ENCODE measurements at places on chromosomes 5 and 9.

- H3K27me3 ChIP-seq: peaks cover 47% of the 10 kb centered on the region
- DNase-seq: no peak
- no peak overlapping the region for H3K27ac ChIP-seq
- H3K4me3 ChIP-seq: no peak overlapping the region
- H3K4me1 ChIP-seq: no peaks in the 10 kb centered on the region
Measured at GRCh38 chr9:132742821-132743311, 72.6 kb downstream of the GTF3C4 start.

DNA sequence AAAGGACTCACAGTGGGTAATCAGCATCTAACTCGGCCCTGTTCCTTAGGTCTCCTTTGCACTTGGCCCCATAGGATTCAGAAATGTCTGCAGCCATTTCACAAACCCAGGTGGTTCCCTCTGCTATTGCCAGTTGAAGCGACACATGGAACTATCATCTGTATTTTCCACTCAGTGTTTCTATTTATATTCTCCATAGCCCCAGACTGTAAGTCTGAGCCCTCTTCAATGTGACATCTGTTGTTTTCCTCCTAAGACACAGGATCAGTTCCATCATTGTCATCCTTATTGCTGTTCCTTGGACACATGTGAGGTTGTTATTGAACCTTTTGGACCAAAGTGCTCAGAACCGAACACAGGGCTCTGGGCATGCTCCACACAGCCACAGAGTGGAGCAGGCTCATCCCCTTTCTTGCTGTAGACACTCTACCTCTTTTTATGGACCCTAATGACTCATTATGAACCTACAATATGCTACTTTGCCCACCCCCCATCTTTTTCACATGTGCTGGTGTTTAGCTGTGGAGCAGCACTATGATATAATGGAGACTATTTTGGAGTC, 36.4 kb downstream of the GARNL3 start:
- H3K4me1 ChIP-seq: no peaks in the 10 kb centered on the region
- DNase-seq: no peak
- no peak overlapping the region for H3K27ac ChIP-seq
- H3K27me3 ChIP-seq: peaks cover 4% of the 10 kb centered on the region
- H3K4me3 ChIP-seq: no peak overlapping the region

GRCh38 chr9:35035851-35036701, 36.3 kb downstream of the VCP start:
- H3K27me3 ChIP-seq: no peaks in the 10 kb centered on the region
- DNase-seq: peak; percentile 50
- peaks cover 11% of the 10 kb centered on the region for H3K4me1 ChIP-seq

DNA sequence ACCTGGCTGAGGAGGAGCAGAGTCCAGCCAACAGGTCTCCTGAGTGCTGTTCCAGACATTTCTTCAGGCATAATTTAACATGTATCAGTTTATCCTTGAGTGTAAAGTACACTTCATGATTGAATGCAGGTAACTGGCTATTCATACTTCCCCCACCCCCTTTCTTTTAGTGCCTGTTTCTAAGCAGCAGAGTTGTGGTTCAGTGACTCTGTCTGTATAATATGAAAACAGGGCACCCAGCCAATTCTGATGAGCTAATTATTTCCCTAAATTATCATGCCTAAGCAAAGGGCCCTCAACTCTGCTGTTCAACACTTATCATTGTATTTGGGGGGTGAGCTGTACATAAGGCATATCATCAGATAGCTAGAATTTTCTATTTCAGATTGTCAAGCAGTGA, 51.9 kb upstream of the ZSWIM6 start:
- H3K4me3 ChIP-seq: no peak overlapping the region
- H3K27ac ChIP-seq: no peak overlapping the region
- H3K27me3 ChIP-seq: no peaks in the 10 kb centered on the region
- no peak for DNase-seq
- H3K4me1 ChIP-seq: peaks cover 34% of the 10 kb centered on the region
- H3K36me3 ChIP-seq: no peaks in the 10 kb centered on the region

DNA sequence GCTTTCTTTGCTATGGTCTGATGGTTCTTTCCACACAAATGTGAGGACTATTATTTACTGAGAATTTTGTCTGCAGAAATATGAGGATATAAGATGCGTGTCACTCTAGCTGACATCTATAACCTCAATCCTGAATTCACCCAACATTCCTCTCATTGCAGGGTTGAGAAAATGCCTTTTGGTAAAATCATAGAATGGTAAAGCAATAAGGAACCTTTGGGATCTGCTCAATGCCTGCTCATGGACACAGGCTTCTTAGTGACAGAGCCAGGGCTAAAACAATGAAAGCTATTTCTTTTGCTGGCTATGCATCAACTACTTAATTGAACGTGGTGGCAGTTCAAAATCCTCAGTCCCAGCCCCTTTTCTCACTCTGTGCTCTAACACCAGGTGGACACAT, 199.6 kb downstream of the GAS1 start:
- H3K4me3 ChIP-seq: no peak overlapping the region
- H3K36me3 ChIP-seq: no peaks in the 10 kb centered on the region
- peaks cover 3% of the 10 kb centered on the region for H3K27me3 ChIP-seq
- no peaks in the 10 kb centered on the region for H3K4me1 ChIP-seq

- H3K4me3 ChIP-seq: no peak overlapping the region
- H3K27me3 ChIP-seq: no peaks in the 10 kb centered on the region
- no peak overlapping the region for H3K27ac ChIP-seq
Measured at GRCh38 chr5:19928562-19929421, 59.2 kb downstream of the CDH18 start.

DNA sequence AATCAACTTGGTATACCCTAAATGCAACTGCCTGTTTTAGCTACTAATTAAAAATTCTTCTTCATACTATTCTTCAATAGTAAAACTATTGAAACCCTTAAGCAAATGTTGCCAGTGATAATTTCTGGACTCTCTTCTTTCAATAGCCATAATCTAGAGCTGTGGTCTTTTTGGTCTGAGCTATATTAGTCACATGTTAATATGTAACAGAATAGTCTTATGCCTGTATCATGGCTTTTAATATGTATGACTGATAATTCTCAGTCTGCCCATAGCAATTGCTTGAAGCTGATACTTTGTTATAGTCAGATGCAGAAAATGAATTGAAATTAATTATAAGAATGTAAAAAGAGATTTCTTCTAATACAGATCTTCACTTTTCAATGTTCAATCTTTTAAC, 1871.9 kb upstream of the CDH6 start:
- no peak overlapping the region for H3K4me3 ChIP-seq
- no peak overlapping the region for H3K27ac ChIP-seq
- no peaks in the 10 kb centered on the region for H3K36me3 ChIP-seq

- H3K27me3 ChIP-seq: no peaks in the 10 kb centered on the region
- H3K27ac ChIP-seq: no peak overlapping the region
- H3K36me3 ChIP-seq: no peaks in the 10 kb centered on the region
- DNase-seq: no peak
- H3K4me3 ChIP-seq: no peak overlapping the region
- peaks cover 2% of the 10 kb centered on the region for H3K4me1 ChIP-seq
Measured at GRCh38 chr5:170439944-170440269, 50.7 kb upstream of the KCNMB1 start.
